Upper lobe of right lung (tissue), 1 donor: ENCODE measurements at places on chromosomes 1 and 21. TPM values are rescaled to one million over a fixed set of nuclear protein-coding genes. Genes with fewer than 3 reads are reported as not detected.

DNA sequence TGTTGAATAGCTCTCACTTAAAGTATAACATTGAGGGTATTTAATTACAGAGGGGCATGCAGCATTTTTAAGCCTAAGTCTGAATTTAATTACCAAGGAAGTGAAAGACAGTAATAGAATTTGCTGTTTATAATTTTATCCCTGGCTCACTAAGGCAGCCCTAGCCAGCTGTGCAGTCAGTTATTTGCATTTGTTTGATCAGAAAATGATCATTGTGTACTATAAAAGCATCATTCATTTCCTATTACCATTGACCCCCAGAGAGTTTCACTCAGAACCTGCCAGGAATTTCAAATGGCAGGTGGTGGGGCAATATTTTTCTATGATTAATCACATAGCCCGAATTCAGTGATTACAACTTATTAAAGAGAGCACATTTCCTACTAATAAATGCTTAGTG lies 277.1 kb upstream of the KAZN start:
- DNase-seq: no peak

DNA sequence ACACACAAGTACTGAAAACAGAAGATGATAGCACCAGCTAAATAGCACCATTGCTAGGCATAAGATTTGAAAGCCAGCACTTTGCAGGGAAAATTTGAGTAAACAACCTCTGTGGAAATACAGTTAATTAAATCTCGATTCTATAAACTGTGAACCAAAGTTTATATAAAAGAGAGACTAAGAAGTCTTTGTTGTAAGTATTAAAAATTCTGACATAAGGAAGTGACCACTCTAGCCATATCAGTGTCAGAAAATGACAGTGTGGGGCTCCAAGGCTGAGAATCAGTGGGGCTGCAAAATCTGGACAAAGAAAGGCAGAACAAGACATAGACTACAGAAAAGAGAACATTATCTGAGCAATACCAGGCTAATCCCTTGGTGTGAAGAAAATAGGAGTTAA lies 292.2 kb downstream of the ST6GALNAC3 start:
- DNase-seq: no peak

GRCh38 chr1:155044812-155045657 lies 6.1 kb upstream of the ADAM15 start:
- DNase-seq: peak; percentile 89

GRCh38 chr1:48979940-48980339 lies 203.2 kb upstream of the BEND5 start:
- no peak for DNase-seq

DNA sequence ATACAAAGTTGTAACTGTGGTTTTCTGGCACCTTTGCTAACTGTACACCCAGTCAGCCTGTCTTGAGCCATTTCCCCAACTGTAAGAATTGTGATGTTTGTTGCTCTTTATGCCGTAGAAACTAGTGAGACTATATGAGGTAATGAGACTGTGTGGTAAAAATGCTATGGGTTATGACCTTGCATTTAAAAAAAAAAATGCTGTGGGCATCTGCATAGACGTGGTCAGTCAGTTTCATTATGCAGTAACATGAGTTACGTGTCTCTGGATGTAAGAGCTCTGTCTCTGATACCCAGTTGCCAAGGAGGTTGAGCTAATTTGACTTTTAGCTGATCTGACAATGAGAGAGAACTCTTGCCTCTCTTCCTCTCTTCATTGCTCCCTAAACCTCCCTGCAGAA lies 80.6 kb upstream of the LAMC2 start:
- DNase-seq: no peak

GRCh38 chr1:21347072-21347581 lies 56.9 kb upstream of the ECE1 start:
- DNase-seq: no peak

GRCh38 chr1:164473544-164473943 lies 85.4 kb upstream of the PBX1 start:
- no peak for DNase-seq

GRCh38 chr1:147547065-147547464 lies 5.8 kb downstream of the BCL9 start:
- DNase-seq: no peak

- DNase-seq: peak; percentile 73
These were observed 124.4 kb upstream of the CACYBP start for GRCh38 chr1:174875306-174875705.

DNA sequence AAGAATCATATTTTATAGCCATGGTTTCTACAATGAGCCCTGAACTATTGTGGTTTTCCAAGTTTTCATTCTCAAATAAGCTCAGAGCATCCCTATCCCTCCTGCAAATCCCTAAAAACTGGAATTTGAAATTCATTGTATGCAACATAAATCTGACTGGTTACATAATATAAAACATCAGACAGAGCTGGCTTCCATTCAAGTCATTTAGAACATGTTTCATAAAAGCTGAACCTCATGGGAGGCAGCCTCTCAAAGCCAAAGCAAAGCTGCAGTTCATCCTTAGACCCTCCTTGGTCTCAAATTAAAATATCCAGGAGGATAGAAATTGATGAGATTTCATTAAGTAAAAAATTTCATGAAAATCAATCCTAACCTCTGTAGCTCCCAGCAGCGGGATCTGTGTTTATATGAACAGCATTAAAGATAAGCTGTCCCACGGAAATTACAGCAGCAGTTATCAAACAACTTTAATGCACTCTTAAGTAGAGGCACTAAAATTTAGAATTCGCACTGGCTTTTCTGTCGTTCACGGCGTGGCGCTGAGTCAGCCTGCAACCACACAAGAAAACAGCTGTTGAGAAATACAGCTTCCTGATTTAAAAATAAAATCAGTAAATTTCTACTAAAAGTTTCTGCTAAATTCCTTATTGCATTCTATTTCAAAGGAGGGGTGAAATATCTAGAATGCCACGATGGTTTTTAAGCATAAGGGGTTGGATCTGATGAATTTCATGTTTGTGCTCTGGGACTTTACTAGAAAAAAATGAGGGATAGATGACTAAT lies 99.9 kb upstream of the TIAM1 start:
- DNase-seq: no peak

DNA sequence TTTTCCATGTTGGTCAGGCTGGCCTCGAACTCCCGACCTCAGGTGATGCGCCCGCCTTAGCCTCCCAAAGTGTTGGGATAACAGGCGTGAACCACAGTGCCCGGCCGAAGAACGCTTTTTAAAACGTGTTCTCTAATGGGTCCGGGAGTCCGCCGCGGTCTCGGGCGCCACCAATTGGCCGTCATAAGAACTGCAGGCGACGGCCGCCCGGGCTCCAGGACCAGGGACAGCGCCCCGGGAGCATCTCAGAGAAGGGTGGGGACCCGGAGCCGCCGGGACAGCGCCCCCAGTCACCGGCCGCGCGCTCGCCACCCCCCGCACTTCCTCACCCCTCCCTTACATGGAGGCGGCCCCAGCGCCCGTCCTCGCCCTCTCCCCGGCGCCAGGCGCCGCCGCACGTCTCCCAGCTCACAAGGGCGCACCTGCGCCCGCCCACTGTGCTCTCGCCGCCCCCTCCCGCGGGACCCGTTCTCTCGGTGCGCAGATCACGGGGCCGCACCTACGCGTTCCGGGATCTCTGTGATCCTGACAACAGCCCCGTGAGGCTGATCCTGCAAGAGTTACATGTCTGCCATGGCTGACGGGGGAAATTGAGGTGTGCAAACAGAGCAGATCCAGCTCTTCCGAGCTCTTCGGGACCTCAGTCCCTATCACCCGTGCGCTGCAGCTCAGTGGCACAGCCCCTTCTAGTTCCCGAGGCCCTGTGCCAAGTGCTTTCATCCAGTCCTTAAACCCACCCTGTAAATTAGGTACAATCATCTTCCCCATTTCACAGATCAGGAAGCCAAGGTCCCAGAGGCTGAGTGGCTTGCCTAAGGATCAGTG lies 9.8 kb downstream of the RAP1GAP start:
- peak; percentile 90 for DNase-seq

DNA sequence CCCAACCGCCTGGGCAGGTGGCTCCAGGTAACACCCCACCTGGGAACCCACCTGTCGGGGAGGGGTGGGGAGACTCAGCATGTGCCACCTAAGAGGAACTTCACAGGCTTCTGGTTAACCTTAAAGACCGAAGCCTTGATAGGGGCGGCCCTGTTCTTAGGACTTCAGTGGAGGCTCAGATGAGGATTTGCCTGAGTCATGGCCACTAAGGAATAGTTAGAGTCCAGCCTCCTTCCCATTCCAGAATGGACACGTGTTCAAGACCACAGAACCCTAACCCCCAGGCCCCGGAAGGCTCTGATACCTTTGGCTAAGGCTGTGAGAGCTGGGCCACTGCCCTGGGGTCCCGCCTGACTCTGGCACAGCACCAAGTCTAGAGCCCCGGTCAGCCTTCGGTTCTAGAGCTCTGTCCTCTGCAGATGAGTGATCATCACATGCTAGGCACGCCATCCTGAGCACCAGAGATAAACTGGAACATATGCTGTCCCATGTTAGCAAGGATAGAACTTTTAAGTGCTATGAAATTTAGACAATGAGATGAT lies 20.3 kb downstream of the PADI6 start:
- DNase-seq: no peak

GRCh38 chr1:108636876-108637275 lies 24.0 kb downstream of the HENMT1 start:
- no peak for DNase-seq

GRCh38 chr21:32494934-32495709 lies 82.6 kb downstream of the EVA1C start:
- DNase-seq: no peak

- no peak for DNase-seq
These were observed 144.7 kb downstream of the NOS1AP start for GRCh38 chr1:162214202-162214601.

ATP1B1 gene
- total RNA-seq: 192 TPM

PRKAA2 gene
- total RNA-seq: 3.8 TPM

ARMH1 gene
- 5.9 TPM for total RNA-seq

DCST1 gene
- total RNA-seq: not detected
